Stimulated activated CD4-positive, alpha-beta T cell treated with anti-CD3 and anti-CD28 coated beads, TNF-alpha, amount 100 ng/mL, for 1 hour (primary cell): ENCODE measurements at places on chromosomes 7 and 10.

GRCh38 chr10:100984672-100985177 is 2.6 kb downstream of the MRPL43 start:
- no peak for DNase-seq

- DNase-seq = no peak
Observed at GRCh38 chr7:11300241-11300640, 326.6 kb downstream of the PHF14 start.

DNA sequence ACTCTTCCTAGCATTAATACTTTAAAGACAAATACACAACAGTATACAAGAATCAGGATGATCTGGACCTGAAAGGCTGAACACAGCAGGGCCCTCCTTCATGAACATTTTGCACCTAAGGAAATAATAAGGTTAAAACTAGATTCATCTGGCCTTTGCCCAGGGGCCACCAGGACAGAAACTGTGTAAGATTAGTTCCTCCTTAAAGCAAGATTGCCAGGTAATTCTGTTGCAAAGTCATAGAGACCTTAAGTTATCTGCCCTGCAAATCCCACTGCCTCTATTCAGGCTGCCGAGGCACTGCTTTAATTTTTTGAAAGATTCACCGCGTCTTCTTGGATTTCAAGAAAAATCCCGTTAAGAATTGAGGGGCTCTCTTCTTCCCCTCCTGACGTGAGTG is 1.6 kb upstream of the KIAA1217 start:
- DNase-seq = no peak

- DNase-seq = no peak
Observed at GRCh38 chr10:43402880-43403452, 6.0 kb downstream of the HNRNPF start.

- DNase-seq = no peak
Observed at GRCh38 chr10:71575451-71575850, 144.1 kb downstream of the C10orf105 start.

DNA sequence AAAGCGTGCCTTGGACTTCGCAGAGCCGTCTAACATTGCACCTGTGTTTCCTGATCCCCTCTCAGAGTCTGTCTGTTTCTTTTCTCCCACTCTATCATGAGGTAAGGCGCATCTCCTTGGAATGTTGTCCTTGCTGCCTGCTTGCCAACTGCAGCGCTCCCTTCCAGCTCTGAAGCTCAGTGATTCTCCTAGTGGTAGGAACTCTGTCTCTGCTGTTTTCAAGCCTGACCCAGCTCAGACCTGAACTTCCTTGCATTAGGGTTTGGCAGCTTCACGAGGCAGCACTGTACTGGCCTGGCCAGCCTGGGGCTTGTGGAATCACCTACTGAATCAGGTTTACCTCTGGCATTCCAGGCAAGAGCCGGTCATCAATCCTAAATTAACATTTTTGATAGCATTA is 123.9 kb downstream of the CREB5 start:
- no peak for DNase-seq

DNA sequence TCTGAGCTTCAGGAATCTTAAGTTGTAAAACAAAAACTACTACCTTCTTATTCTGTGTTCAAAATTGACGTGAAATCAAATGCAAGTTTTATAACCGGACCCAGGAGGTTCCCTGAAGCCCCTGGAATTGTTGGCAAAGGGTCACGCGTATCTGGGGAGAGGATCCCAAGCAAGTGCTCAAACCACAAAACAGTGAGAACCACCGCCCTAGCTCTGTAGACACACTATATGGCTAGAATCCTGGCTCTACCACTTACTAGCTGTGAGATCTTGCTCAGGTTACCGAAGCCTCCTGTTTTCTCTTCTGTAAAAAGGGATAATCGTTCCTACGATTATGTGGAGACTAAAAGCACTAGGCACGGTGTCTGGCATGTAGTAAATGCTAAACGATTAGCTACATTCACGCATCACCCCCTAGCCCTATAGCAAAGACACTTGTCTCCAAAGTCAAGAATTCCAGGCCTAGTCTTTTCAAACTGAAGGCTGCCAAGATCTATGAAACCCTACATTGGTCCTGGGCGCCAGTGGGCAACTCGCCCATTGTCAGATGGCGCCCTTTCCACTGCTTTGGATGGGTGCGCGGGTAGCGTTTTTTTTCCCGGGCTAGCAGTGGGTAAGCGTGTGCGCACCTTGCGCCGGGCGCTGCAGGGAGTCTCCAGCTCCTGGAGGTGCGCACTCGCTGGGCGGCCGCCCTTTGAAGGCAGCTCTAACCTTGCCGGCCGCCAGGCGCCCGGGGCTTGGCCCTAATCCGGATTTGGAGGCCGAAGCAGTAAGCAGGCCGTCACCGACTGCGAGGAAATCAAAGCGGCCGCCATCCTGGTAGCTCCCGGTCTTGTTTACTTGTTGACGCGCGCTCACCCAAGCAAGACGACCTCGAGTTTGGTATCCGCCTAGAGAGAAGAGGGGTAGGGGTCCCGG is 11.6 kb upstream of the NKX2-3 start:
- no peak for DNase-seq

DNA sequence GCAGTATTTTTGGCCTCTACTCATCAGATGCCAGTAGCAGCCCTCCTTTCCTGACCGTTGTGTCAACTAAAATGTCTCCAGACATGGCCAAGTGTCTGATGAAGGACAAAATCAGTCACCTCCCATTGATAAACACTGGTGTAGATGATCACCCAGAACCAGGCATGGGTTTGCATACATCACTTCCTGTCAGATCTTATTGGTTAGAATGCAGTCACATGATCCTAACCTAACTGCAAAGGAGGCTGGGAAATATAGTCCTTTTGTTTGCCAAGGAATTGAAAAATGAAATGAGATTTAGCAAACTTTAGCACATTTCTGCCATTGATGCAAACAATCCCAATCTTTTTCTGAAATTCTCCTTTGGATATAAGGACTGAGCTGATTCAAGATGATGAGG is 141.4 kb downstream of the BUB3 start:
- no peak for DNase-seq

GRCh38 chr7:47852330-47853245 is 95.7 kb downstream of the PKD1L1 start:
- no peak for DNase-seq

GRCh38 chr10:107952649-107953556 is 788.4 kb upstream of the SORCS1 start:
- DNase-seq = no peak

GRCh38 chr10:12041766-12042408 is 722 bp downstream of the UPF2 start:
- DNase-seq = no peak

- DNase-seq = no peak
Observed at GRCh38 chr7:152735443-152736004, 24.0 kb upstream of the ACTR3B start.

GRCh38 chr10:129231821-129232220 is 235.2 kb upstream of the MGMT start:
- no peak for DNase-seq

DNA sequence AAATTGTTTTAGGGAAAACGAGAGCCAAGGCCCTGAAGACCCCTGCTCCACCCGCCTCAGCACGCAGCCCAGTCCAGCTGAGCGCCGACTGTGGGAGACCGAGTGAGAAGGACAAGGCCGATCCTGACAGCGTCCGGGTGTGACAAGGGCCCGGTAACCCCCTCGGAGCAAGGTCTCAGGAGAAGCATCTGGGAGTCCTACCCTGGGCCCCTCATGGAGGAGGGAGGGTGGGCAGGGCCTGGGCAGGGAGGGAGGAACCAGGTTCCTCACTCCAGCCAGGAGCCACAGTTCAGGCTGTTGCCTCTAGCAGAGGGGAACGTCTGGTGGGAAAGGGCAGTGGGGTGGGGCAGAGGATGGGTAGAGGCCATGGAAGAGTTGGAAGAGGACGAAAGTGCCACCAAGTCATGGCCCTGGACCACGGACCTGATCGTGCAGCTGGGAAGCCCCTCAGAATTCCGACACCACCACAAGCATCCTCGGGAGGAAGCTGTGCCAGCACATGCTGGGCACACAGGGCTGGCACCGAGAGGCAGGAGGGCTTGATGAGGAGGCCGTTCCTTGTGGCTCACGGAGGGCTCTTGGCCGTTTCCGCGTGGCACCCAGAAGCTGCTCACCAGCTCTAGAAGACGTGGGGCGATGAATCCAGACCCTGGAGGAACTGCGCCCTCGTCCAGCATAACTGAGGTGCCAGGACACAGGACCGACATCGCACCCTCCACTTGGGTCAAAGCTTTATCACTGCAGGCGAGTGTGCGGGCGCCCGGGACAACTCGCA is 2.2 kb upstream of the KNDC1 start:
- DNase-seq = no peak

- DNase-seq = no peak
Observed at GRCh38 chr10:114166043-114166442, 8.0 kb downstream of the CCDC186 start.

DNA sequence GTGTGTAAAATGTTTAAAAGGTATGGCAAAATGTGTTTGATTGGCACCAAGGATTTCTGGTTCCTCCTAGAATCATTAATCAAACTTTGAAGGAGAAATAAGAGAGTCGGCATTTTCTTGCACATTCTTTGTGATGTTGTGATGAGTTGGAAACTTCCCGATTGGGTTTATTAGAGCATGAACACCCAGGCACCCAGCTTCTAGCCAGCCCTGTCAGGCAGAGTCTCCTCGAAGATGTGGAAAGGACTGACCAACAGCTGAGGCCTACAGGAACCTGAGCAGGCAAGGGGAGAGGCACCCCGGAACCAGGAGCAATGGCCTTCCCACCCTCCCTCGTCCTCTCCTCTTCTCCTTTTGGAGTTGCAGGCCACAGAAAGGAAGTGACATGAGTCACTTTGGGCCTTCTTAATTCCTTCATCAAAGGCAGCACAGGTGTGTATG is 68.7 kb downstream of the EGFR start:
- DNase-seq = no peak

DNA sequence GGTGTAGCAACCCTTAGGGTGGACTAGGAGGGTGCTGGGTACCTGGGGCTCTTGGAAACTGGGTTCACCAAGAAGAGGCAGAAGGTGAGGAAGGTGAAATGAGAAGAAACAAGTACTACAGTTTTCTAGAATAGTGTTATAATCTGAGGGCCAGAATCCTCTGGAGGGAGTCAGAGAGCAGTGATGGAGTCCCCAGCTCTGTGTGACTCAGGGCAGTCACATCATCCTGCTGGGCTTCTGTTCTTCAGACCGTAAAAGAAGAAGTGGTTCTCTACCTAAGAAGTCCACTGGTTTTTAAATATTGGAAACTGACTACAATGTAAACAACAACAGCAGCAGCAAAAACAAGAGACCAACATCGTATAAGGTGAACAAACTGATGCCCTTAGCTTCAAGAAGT is 197.3 kb downstream of the PRPF18 start:
- no peak for DNase-seq

DNA sequence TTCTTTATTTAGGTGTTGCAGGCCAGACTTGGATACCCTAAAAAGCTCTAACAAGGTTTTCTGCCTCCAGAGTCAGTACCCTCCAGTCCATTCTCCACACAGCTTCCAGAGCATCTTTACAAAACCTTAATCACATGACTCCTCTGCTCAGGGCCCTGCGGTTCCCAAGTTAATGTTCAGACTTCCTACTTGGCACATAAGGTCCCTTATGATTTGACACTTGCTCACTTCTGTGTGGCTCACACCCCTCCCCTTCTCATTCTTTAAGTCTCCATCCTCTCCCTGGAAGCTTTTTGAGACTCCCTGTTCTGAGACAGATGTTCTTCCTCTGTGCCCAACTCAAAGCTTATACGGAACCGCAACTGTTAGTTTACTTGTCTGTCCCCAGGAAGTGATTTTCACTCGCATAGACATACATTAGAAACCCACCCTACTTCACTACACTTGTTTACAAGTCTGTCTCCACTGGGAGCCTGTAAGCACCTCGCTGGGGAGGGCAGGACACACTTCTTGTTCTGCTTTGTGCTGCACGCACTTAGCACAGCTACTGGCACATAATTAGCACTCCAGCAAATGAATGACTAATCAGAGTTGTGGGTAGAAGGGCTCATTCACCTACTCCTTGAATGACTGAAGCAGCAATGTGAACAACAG is 154.3 kb upstream of the LAMB4 start:
- DNase-seq = no peak

GRCh38 chr10:116877391-116877790 is 28.1 kb downstream of the ENO4 start:
- no peak for DNase-seq

GRCh38 chr7:80623503-80624252 is 14.8 kb upstream of the CD36 start:
- no peak for DNase-seq

GRCh38 chr10:25902002-25902401 is 32.0 kb upstream of the MYO3A start:
- no peak for DNase-seq

GRCh38 chr7:106017657-106018056 is 54.6 kb downstream of the CDHR3 start:
- no peak for DNase-seq

- no peak for DNase-seq
Observed at GRCh38 chr10:121788717-121789116, 139.1 kb downstream of the ATE1 start.

GRCh38 chr7:25179325-25179724 is 49.0 kb downstream of the NPVF start:
- no peak for DNase-seq

- DNase-seq = no peak
Observed at GRCh38 chr7:19181634-19182033, 36.4 kb upstream of the FERD3L start.

GRCh38 chr10:48307711-48308018 is 1.2 kb downstream of the MAPK8 start:
- DNase-seq = no peak

- DNase-seq = no peak
Observed at GRCh38 chr7:949021-949934, 5.2 kb downstream of the ADAP1 start.

DNA sequence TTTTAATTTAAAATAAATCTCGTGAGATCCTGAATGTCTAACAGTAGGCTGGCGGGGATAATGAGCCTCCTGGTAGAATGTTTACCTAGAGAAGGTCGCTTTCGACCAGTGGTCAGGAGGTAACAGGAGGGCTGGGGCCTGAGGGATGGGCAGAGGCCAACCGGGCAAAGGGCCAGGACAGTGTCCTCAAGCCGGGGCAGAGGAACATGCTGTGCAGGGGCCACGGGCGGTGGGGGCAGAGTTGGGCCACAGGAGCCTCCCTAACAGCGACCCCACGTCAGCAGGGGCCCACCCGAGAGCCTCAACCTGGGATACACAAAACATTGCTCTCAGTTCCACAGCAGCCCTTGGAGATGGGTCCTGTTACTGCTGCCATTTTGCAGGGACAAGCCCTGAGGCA is 14.5 kb downstream of the CFAP46 start:
- no peak for DNase-seq

DNA sequence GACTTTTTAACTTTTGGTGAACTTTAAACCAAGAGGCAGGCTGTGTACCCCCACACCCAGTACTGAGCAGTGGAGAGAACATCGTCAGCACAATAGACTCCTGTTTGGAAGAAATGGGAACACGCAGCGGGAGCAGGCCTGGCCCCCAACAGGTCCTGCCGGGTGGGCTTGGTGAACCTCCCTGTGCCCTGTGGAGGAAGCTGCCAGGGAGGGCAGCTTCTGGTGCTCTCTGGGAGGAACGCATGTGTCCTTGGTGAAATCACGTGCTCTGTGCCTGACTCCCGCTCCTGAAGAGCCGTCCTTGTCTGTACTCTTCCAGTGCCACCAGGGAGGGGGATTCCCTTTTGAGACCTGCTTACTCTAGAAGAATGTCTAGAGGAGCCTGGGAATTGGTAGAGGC is 31.6 kb downstream of the CHAT start:
- no peak for DNase-seq
